Activated CD4-positive, alpha-beta T cell treated with anti-CD3 and anti-CD28 coated beads for 36 hours (primary cell): ENCODE measurements at places on chromosomes 7 and 10.

DNA sequence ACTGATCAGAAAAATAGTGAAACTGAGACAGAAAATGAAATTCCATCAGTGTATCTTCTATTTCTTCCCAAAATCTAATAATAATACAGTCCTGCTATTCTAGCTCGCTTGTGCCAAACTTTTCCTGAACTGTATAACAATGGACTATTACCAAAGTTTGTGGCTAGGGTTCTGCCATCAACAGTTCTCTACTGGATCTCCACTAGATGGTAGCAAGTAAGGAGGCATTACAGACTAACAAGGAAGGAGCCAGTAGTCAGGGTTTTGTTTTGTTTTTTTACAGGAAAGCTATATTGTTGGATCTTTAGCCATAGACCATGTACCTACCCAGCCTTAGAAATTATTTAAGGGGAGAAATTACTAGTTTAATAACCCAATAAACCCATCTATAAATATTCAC, 10.8 kb downstream of the MTERF1 start:
- no peak for DNase-seq

DNA sequence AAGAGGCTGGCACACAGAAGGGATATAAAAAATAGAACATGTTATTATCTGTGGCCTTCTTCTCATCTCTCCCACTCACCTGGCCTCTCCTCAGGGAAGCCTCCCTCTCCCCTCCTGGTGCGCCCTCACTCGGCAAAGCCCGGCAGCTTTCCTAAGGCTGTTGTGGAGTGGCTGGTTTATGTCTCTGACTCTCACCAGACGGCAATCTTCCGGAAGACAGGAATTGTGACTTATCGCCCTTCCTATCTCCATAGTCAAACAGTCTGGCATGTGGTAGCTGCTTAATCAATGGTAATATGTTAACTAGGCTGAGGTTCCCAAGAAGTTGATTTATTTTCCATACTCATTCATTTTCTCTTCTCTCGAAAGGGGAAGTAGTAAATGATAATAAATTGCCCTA, 78.7 kb downstream of the ATXN7L1 start:
- no peak for DNase-seq

- DNase-seq: peak; percentile 7
Observed at GRCh38 chr10:16314259-16314658, 122.6 kb upstream of the PTER start.

GRCh38 chr10:43802988-43803696, 154.5 kb upstream of the ZNF32 start:
- DNase-seq: no peak

GRCh38 chr7:136938476-136938875, 70.0 kb downstream of the CHRM2 start:
- DNase-seq: no peak

- no peak for DNase-seq
Observed at GRCh38 chr10:88409236-88409635, 173.9 kb downstream of the RNLS start.

DNA sequence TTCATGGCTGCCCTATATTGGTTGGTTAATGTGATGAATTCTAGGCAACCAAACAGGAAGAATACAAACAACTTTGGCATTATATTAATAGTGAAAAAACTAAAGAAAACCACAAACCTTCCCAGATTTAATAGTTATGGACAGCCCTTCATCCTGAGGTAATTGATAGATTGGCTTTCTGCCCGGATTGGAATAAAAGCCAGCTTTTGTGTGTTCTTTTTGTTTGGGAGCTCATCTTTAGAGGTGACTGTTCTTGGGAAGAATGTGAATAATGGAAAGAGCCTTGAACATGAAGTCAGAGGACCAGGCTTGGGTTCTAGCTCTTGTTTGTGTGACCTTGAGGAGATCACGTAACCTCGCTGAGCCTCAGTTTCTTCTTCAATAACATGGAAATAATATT, 92.3 kb downstream of the VTI1A start:
- DNase-seq: no peak

DNA sequence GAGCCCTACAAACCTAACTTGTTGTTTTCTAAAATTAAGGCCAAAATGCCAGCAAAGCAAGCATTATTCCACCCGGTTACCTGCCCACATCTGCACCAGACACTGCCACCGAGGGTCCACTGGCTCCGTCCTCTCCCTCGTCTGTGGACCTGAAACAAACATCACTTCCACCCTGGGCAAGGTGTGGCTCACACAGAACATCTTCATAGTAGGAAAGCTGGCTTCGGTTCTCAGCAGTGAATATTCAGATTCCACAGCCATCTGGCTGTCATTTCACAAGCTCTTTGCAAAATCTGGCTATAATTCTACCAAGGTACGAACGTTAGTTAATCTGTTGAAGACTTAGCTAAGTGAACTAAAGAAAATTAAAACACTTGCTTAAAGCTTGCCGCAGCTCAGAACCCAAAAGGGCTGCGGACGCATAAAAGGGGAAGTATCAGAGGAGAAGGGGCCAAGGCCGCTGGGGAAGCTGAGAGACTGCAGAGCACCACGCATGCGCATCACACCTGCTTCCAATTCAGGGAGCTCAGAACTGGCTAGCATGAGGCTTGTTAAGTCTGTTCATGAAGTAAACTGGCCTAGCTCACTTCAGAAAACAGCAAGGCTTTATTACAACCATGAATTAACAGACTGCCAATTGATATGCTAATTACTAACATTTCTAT, 46.1 kb downstream of the PTPRN2 start:
- DNase-seq: peak; percentile 50

- no peak for DNase-seq
Observed at GRCh38 chr7:136072447-136072846, 95.3 kb upstream of the MTPN start.

- no peak for DNase-seq
Observed at GRCh38 chr7:28195910-28196620, 15.5 kb upstream of the JAZF1 start.

- peak; percentile 21 for DNase-seq
Observed at GRCh38 chr7:158655507-158655906, 49.1 kb downstream of the NCAPG2 start.

GRCh38 chr10:100348389-100348927, 1.4 kb downstream of the SCD start:
- no peak for DNase-seq

DNA sequence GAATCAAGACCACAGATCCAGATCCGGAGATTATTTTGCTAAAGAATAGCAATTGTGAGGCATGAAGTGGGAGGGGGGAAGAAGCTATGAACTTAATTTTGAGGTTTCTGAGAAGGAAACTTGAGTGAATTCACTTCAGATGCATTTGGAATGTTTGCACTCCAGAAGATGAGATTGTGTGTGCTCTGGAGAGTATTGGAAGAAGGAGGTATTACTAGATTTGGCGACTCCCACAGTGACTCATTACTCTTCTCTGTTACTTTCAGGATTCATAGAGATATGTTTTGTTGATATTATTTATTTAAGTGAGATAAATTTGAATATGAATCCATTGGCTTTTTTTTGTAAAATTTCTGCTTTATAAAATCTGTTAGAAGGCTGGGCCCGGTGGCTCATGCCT, 80.7 kb downstream of the ANKRD30A start:
- DNase-seq: no peak

DNA sequence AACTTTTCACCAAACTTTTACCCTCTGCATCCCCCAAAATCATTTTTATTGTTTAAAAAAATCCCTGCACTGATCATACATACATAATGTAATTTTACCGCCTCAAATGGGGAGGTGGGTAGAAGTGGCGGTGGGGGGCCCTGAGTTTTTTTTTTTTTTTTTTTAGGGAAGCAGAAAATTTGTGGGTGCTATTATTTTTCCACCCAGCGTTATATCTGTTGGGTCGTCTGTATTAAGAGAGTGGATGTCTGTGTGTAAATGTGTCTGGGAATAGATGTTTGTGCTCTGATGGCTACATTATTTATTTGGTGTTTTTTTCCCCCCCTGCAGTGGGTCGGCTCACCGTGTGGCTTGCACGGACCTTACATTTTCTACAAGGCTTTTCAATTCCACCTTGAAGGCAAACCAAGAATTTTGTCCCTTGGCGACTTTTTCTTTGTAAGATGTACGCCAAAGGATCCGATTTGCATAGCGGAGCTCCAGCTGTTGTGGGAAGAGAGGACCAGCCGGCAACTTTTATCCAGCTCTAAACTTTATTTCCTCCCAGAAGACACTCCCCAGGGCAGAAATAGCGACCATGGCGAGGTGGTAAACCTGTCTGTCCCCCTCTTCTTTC, 438 bp downstream of the ARID5B start:
- DNase-seq: no peak

DNA sequence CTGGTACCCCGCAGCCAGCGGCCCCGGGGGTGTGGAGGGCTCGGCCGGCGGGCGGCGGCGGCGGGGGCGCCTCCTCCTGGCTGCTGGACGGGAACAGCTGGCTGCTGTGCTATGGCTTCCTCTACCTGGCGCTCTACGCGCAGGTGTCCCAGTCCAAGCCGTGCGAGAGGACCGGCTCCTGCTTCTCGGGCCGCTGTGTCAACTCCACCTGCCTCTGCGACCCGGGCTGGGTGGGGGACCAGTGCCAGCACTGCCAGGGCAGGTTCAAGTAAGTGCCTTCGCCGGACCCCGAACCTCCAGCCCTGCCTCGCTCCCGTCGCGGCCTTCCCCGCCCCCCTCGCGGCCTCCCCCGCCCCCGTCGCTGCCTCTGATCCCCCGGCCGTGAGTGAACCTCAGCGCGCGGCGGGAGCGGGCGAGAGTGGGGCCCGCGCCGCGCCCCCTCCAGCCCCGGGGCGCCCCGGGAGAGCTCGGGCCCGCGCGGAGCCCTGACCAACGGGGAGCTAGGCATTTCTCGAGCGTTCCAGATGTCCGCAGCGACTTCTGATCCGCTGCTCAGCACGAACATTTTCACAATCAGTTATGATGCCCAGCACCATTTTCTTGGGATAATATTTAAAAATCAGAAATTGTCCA, 727 bp downstream of the ATRNL1 start:
- peak; percentile 30 for DNase-seq

GRCh38 chr10:17847585-17848296, 38.6 kb downstream of the MRC1 start:
- DNase-seq: no peak

GRCh38 chr7:55101359-55101758, 82.5 kb downstream of the EGFR start:
- DNase-seq: no peak

DNA sequence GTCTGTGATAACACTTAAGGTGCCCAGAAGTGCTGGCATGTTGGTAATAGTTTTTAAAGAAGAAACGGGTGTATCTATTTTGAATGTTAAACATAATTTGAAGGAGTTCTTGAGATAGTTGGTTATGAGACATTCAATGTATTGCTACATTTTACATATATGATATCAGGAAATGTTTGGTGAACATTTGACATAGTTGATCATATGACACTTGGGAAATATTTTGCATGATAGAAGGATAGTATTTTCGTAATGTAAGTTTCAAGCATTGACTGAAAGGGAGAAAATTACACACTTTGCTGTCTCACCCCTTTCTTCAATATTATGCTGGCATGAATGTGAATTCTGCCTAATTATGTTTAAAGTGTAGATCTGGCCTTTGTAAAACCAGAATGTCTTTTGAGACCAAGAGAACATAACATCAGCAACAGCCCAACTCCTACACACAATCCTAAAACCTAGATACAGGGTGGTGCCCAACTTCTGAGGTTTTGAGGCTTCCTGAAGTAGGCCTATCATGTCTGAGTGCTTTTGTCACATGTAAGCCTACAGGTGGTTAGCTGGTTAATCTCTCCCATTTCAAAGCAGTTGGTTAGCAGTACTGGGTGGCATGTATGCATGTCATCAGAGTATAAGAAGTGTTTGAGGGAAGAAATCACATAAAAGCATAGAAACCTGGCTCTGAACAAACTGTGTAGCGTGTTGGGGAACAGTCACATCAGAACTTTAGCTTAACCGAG, 2.1 kb downstream of the ADD3 start:
- DNase-seq: peak; percentile 64

- no peak for DNase-seq
Observed at GRCh38 chr7:64400401-64400800, 86.6 kb downstream of the ZNF736 start.

- peak; percentile 53 for DNase-seq
Observed at GRCh38 chr7:73433924-73434700, 534 bp downstream of the FZD9 start.

DNA sequence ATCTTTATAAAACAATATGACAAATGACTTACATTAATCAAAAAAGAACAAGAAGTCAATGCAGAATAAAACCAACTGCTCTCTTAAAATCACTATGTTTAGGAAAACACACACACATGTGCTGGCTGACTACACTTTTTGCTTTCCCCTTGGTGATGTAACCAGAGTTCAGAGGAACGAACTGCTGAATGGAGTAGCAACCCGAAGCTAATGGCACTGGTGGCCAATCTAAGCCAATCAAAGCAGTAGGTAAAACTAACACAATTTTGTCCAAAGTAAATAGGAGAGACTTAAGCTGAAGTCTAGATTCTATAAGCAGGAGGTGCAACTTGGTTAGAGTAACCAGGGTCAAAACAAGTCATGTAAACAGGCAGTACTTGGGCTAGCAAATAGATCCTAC, 33.2 kb upstream of the CUBN start:
- DNase-seq: no peak

DNA sequence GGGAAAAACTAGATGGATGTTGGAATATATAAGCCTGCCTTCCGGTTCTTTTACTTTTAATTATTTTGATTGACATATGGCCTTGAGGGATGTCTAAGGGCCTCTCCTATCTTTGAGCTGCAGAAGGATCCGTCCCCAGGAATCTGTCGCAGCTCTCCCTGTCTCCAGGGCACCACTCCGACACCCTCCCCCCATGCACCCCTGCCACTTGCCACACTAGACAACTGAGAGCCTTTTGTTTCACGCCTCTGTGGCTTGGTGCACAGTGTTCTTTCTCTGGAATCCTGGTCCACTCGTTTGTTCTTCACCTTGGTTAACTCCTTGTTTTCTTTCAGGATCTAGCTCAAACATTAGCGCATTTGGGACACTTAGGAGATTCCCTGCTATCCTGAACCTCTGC, 124.1 kb upstream of the EFCAB10 start:
- DNase-seq: no peak

- DNase-seq: no peak
Observed at GRCh38 chr10:123272171-123272570, 118.0 kb downstream of the BUB3 start.

DNA sequence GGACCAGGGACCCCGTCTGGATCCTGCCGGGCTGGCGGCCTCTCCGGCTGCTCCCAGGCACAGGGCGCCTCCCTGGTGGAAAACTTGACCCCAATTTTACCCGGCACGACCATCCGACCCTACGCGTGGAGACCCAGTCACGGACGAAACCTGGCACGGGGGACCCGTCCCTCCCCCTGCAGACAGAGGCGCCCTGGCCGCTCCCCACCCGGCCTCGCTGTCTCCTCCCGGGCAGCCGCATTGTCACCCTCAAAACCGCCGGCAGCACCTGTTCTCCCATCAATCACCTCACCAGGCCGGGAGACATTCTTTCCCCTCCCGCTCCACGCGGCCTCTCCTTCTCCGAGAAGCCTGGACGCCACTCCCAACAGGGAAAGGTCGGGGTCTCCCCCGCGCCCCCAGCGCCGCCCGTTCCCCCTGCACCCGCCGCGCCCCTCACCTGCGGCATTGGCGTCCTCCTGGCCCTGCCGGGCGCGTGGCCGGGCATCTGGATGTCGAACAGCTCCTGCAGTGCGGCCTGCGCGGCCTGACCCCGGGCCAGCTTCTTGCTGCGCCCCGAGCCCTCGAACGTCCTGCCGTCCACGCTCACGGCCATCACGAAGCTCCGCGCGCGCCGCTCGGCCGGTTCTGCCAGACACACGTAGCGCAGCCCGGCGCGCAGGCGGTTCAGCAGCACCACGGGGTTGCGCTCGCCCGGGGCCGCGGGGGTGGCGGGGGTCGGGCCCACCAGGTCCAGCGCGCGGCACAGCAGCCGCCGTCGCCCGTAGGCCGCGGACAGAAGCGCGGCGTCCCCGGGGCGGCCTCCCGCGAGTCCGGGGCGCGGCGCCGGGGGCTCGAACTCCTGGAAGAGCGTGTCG, 306.6 kb downstream of the WDR37 start:
- no peak for DNase-seq

GRCh38 chr7:77428777-77429231, 12.7 kb upstream of the GSAP start:
- DNase-seq: no peak
